Psoas muscle (tissue), 8 donors: ENCODE measurements at places on chromosomes 13 and 19.

- DNase-seq, result peak; percentile 89
Measured at GRCh38 chr19:41299755-41300089, 10.2 kb upstream of the CCDC97 start.

- DNase-seq, result no peak
Measured at GRCh38 chr19:40441719-40442253, 2.3 kb downstream of the SERTAD3 start.

DNA sequence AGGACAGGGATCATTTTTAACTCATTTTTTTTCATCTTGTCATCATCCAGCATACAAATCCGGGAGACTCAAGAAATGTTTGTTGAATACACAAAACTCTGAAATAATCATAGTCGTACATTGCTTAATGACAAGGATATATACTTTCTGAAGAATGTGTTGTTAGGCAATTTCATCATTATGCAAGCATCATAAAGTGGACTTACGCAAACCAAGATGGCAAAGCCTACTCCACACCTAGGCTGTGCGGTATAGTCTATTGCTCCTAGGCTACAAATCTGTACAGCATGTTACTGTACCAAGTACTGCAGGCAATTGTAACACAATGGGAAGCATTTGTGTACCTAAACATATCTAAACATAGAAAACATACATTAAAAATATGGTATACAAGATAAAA lies 264.1 kb downstream of the TSHZ3 start:
- DNase-seq, result no peak

DNA sequence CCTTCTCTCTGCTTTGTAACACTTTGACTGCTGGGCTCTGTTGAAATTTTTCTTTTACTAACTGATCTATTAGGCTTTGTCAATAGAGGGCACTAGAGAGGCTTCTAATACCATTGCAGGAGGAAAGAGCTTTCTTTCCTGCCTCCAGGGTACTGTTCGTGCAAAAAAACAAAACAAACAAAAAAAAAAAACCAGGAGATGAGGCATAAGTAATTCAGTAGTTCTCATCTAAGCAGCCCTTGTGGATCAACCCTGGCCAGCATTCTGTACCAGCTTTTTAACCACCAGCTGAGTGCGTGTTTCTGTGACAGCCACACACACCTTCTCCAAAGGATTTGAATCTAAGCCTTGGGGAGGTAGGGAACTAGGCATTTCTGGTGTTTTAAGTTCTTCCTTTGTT lies 1707.6 kb upstream of the SLC10A2 start:
- DNase-seq, result no peak

DNA sequence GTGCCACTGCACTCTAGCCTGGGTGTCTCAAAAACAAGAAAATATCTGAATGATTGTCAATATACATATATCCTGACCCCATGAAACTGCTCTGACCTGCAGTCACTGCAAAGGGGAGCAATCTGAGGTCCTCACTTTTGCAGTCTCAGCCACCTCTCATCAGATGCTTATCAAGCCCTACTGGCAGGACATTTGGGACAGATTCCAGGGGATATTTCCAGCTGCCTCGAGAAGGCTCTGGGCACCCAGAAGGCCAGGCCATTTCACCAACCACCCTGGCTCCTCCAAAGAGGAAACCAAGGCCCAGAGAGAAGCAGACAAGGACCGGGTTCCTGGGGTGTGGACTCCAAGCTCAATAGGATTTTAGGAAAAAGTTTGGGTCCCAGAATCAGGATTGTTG lies 2.3 kb downstream of the EML2 start:
- no peak for DNase-seq

DNA sequence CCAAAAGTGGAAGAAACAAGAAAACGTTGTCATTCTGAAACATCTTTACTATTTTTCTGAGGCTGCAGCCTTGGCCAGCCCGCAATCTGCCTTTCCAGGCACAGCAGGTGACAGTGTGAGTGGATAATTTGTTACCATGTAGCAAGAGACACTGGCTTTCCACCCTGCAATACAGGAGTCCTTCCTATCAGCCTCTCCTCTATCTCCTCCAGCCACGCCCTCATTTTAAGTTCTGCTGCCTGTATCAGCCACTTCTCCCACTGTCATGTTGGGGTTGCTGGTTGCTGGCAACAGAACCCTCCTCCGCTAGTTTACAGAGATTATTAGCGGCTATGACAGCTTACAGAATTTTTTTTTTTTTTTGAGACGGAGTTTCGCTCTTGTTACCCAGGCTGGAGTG lies 7.7 kb upstream of the LGALS7 start:
- DNase-seq, result no peak

DNA sequence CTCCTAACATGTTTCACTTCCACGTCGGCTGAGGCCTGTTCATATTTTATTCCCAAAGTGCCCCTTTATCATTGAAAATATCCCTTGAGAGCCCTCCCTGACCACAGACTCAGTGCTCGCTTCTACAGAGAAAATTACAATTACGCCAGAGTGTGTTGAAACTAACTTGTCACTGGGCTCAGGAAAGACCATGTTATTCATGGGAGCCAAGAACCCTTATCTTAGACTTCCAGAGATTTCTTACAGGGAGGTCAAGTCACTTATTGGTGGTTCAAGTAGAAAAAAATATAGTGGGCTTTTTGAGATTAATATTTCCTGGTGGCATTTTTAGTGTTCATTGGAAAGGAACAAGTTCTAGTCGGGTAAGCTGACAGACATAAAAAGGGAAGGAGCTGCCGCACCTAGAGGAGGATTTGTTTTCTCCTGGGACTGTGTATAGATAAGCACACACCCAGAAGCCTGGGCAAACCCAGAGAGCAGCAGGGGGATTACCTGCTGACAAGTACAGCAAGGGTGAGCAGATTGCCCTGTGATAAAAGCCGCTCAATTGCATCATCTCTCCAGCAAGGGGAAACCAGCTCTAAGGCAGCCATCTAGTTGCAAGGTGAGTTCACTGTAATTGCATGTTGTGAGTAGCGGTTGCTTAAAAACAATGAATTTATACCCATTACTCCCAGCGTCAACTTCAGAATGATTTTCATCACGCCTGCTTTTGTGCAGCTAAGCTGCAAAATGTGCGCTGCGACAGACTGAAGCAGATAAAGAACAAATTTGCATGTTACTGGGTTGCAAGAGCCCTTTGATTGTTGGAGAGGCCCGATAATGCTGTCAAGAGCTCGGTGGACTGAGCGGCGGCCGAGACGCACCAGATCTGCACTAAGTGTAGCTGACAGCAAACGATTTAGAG lies 46.2 kb downstream of the DCT start:
- DNase-seq, result peak; percentile 33

- no peak for DNase-seq
Measured at GRCh38 chr13:75400775-75401174, 81.2 kb downstream of the TBC1D4 start.

GRCh38 chr13:26719356-26719945 lies 41.1 kb downstream of the GPR12 start:
- no peak for DNase-seq

DNA sequence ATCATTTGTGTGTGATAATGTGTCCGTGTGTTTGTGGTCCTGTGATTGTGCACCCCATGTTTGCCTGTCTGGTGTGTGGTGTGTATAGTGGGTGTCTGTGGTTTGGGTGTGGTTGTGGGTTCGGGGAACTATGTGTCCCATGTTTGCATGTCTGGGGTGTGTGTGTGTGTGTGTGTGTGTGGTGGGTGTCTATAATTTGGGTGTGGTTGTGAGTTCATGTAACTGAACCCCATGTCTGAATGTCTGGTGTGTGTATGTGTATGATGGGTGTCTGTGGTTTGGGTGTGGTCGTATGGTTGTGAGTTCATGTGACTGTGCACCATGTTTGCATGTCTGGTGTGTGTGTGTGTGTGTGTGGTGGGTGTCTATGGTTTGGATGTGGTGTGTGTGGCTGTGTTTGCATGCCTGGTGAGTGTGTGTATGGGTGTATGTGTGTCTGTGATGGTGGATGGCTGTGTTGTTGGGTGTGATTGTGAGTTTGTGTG lies 11.1 kb upstream of the NFIX start:
- no peak for DNase-seq

DNA sequence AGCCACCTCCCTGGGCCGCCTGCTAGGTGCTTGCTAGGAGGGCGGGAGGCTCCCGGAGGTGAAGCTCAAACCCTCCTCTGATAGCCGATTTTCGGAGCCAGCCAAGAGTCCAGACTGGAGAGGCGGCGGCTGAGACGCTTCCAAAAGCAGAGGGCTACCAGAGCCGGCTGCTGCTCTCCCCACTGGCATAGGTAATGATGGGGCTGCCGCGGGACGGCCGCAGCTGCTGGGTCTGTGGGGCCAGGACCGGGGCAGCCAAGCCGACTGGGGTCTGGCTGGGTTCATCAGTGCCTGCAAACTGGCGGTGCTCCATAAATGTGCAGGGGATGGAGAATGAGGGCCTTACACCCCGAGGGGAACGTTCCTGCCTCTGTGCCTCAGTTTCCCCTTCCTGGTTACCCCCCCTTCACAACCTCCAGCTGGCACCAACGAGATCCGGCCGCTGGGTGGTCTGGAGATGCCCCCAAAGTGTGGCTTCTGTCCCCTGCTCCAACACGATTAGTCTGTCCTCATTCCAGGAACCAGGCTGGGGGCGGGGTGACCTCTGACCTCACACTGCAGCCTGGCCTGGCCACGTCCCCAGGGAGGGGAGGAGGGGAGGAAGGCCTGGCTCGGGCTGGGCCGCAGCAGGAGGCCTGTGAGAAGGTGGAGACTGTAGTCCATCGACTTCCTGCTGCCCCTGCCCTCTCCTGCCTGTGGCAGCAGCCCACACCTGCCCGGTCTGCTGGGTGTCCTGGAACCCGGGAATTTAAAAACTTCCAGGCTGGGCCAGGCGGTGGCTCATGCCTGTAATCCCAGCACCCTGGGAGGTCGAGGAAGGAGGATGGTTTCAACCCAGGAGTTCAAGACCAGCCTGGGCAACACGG lies 3.8 kb upstream of the WDR18 start:
- DNase-seq, result no peak

DNA sequence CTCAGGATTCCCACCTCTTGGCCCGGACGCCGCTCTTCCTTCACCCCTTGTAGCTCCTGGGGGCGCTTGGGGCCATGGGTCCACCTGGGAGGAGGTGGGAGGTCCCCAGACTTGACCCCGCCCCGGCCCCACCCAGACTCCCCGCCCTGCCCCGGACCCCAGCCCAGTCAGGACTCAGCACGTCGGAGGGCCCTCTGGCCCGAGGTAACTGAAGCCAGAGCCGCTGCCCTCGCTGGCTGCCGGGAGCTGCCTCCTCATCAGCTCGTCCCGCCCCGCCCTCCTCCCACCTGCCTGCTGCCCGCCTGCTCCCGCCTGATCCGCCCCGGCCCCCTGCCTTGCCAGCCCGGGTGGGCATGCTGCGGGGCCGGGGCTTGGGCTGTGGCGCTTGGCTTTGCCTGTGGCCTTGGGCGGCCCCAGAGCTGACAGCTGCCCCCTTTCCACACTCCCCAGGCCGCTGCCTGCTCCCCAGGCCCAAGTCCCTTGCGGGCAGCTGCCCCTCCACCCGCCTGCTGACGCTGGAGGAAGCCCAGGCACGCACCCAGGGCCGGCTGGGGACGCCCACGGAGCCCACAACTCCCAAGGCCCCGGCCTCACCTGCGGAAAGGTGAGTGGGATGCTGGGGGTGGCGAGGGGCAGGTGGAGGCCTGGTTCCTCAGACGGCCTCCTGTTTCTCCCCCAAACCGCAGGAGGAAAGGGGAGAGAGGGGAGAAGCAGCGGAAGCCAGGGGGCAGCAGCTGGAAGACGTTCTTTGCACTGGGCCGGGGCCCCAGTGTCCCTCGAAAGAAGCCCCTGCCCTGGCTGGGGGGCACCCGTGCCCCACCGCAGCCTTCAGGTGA lies 9.4 kb downstream of the ARHGAP33 start:
- no peak for DNase-seq

GRCh38 chr13:36530050-36530789 lies 97.9 kb downstream of the CCNA1 start:
- no peak for DNase-seq

GRCh38 chr13:30268673-30269072 lies 38.7 kb downstream of the KATNAL1 start:
- no peak for DNase-seq

DNA sequence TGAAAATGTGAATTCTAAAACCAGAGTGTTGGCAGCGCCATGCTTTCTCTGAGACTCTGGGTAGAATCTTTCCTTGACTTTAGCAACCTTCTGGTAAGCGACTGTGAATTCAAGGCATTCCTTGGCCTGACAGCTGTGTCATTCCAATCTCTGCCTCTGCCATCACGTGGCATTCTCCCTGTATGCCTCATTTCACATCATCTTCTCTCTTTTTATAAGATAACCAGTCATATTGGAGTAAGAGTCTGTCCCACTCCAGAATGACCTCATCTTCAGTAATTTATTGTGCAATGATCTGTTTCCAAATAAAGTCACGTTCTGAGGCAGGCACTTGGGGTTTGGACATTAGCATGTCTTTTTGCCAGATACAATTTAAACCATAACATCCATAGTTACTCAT lies 103.4 kb upstream of the POSTN start:
- no peak for DNase-seq

- DNase-seq, result no peak
Measured at GRCh38 chr19:8489561-8490394, 12.7 kb downstream of the PRAM1 start.

DNA sequence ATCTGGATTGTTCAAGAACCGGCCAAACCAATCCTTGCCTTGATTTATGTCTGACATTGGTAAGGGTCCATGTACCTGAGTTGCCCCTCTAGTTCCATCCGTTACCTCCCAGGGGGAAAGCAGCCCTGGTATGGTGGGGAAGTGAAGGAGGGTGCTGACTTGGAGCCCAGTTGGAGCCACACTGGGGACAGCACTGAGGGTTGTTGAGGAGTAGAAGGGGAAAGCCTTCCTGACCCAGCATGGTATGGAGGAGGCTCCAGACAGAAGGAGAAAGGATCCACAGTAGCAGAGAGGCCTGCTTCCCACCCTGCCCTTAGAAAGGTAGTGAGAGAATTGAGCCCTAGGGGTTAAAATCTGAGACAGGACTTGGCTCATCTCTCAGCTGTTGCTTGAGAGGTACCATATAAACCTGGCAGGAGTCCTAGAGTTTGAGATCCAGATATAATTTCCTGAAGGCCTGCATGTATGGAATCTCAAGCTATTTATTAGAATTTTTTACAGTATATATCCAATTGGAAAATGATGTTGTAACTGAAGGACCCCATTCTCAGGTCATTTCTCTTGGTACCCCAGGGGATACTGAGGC lies 16.7 kb upstream of the FCGBP start:
- DNase-seq, result no peak

- DNase-seq, result no peak
Measured at GRCh38 chr19:31074199-31075125, 274.8 kb downstream of the TSHZ3 start.

DNA sequence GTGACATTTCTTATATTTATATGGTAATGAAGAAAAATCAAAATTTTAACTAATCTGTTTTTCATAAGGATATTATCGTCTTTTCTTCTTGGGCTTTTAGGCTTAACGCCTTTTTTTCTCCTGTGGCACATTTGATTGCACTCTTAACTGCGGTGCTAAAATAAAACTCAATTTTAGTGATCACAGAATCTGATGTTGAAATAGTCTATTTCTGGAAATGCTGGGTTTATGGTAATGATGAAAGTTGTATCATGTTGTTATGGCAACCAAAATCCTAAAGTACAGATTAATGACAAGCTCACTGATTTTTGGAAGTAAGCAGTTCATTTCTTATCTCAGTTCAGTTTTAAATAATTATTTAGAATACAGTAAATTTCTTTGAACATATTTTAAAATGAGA lies 85.3 kb downstream of the COG6 start:
- no peak for DNase-seq

GRCh38 chr19:15475611-15476010 lies 3.7 kb downstream of the PGLYRP2 start:
- no peak for DNase-seq

- DNase-seq, result no peak
Measured at GRCh38 chr19:54254195-54254906, 2.7 kb downstream of the LILRB5 start.
